ENCODE measurements at places on chromosomes 5 and 9.

GRCh38 chr9:129550199-129550839 lies 70.6 kb downstream of the C9orf50 start:
- DNase-seq: no peak

- no peak for DNase-seq
Measured at GRCh38 chr5:154243736-154244135, 53.2 kb downstream of the GALNT10 start.

GRCh38 chr5:158039441-158039840 lies 180.5 kb upstream of the CLINT1 start:
- no peak for DNase-seq

GRCh38 chr5:33513462-33514185 lies 72.9 kb downstream of the TARS1 start:
- DNase-seq: no peak

- DNase-seq: no peak
Measured at GRCh38 chr5:51651889-51652288, 268.6 kb downstream of the ISL1 start.

DNA sequence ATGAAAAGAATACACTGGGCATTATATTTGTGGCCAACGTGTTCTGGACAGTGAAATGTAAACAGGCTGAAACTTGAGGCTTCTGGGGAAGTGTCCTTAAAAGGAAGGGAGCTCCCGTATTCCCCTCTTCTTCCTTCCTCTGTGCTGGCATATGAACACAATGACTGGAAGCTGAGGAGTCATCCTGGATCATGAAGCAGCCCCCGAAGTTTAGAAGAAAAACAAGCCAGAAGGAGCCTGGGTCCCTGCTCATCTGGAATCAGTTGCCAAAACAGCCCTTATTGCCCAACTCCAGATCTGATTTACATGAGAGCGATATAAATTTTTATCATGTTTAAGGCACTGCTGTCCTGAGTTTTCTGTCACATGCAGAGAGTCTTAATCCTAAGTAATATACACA lies 65.4 kb upstream of the SLC1A1 start:
- no peak for DNase-seq

DNA sequence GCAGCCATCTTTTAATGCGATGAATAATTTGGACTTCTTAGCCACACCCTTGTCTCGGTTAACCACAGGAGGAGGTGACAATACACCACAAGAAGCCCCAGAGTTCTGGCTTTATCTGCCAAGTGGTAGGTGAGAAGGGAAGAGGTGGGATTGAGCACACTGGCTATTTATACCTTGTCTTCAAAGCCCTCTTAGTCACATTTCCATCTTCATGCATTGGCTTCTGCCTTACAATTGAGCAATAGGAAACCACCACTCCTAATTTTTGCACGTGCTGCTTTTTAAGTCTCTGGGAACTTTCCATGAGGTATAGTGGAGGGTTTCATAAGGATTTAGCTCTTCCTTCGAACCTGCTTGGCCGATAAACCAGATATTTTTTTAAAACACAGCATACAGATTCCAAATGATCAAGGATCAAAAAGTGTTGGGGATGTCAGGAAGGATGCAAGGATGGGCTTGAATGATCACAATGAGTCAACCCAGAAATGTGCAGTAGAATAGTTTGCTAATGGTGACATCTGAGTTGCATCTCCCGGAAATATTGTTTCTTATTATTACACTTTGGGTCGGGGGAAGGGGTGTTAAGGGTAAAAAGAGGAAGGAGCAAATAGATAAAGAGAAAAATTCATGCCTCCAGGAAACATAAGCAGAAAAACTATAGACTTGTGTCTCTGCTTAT lies 25.5 kb downstream of the PLAC8L1 start:
- DNase-seq: no peak

DNA sequence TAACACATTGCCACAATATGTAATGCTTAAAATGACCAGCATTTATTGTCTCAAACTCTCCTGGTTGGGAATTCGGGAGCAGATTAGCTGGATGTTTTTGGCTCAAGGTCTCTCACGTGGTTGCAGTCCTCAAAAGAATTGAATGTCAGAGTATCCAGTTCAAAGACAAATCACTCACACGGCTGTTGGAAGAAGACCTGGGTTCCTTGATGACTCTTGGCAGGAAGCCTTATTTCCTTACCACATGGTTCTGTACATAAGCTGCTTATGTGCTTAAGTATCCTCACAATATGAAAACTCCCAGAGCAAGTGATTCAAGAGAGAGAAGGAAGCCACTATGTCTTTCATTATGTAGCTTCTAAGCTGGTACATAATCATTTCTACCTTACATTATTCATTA lies 230.3 kb upstream of the PTPRD start:
- DNase-seq: no peak

GRCh38 chr5:107443897-107444296 lies 226.8 kb downstream of the EFNA5 start:
- DNase-seq: no peak

- DNase-seq: no peak
Measured at GRCh38 chr9:100445903-100446549, 19.1 kb downstream of the MSANTD3 start.

DNA sequence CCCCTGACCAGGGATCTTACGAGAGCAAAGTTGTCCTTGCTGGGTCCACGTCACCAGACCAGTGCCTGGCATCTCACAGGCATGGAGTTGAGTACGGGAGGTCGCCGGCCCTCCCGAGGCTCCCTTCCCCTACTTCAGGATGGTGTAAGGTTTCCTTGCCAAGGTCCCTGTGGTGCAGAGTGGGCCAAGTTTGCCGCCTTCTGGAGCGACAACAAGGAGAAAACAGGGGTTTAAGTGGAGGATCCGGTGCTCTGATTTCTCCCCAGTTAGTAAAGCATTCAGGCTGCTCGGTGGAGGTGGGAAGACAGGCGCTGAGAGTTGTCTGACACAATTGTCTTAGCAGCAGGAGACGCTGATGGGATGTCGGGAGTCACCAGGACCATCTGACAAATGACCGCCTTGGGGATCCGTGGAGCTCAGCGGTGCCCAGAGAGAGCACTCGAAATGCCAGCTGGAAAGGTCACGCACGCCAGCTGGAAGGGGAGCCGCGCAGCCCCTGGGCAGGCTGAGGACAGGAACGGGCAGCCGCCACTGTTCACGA lies 37.3 kb downstream of the ADAMTS2 start:
- DNase-seq: no peak

- no peak for DNase-seq
Measured at GRCh38 chr5:137341831-137342230, 157.3 kb downstream of the SPOCK1 start.

GRCh38 chr5:107812570-107813141 lies 141.9 kb upstream of the EFNA5 start:
- no peak for DNase-seq

DNA sequence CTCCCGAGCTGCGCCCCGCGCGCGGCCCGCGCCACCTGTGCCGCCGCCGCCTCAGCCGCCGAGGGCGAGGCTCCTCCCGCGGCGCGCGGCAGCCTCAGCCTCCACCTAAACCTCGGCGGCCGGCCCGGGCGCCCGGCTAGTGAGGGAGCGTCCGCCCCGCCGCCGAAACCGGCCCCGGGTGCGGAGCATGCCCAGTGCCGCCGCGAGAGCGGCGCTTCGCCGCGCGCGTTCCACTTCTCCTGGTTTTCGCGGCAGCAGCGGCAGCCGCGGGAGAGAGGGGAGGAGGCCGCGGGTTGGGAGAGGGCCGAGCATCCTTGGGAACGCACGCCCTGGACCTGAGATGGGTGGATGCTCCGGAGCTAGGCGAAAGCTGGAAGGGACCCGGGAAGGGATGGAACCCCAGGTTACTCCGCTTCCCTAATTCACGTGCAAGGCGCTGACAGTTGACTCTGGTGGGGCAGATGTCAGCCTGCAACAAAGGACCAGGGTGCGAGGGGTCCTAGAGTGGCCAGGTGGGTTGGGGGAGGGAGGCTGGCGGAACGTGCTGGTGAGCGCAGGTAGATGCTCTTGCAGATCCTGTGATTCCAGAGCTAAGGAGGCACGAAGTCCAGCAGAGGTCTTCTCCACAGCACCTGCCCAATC lies at the start of gene CTNND2:
Gene CTNND2, minus strand, starts transcription at position 182 of the 642 bp plus-strand sequence. CDS start 593 bp downstream, outside the sequence.
- peak; percentile 53 for DNase-seq

GRCh38 chr5:6732634-6733410 lies 19.6 kb downstream of the TENT4A start:
- DNase-seq: no peak

- DNase-seq: no peak
Measured at GRCh38 chr5:170563824-170564567, 60.2 kb downstream of the KCNIP1 start.

- DNase-seq: no peak
Measured at GRCh38 chr5:171477666-171478065, 58.2 kb downstream of the FGF18 start.

DNA sequence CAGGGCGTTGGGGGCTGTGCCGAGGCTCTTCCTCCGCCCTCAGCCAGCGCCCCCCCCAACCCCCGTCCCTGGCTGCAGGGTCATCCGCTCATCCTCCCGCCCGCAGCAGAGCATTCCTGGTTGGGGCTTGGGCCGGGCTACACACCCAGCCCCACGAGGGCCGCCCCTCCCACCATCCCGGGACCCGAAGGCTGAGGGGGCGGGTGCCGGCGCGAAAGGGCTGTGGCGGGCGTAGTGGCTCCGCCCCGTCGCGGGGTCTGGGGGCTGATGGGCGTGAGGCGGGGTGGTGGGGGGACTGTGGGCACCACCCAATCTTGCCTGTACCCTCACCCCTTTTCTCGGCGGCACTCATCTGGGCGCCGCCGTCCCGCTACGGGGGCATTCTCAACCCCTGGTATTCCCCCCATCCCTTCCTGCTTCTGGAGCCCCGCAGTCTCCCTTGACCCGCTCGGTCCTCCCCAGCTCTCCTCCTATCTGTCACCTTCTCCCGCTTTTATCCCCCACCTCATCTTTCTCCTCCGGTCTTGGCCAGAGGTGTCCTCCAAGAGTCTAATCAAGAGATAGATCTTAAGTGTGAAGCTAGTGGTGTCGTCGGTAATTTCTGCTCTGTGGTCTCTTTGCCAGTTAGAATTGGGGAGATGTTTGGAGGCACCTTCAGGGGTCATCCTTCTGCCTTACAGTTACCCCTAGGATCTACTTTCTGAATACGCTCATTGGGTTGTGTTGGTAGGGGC lies 1.6 kb downstream of the FER start:
- no peak for DNase-seq

DNA sequence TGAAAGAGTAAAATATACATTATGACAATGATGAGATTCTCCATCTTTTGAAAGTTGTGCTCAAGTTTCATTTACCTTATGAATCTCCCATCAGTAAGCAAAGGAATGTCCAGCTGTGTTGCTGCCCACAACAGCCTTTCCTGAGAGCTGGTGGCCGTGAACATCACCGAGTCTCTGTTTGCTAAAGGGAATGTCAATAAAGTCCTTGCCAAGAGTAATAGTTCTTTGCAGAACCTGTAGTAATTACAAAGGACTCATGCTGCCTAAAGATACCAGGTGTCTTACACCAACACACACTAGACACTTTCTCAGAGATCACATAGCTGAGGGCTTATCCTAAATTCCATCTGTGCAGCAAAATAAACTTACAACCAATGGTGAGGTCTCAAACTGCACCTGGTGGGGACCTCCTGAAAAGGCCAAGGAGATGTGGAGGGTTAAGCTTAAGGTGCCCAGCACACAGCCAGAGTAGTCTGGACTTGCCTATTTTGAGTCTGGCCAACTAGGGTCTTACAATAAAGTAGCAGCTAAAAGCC lies 111.1 kb upstream of the DAPK1 start:
- no peak for DNase-seq

DNA sequence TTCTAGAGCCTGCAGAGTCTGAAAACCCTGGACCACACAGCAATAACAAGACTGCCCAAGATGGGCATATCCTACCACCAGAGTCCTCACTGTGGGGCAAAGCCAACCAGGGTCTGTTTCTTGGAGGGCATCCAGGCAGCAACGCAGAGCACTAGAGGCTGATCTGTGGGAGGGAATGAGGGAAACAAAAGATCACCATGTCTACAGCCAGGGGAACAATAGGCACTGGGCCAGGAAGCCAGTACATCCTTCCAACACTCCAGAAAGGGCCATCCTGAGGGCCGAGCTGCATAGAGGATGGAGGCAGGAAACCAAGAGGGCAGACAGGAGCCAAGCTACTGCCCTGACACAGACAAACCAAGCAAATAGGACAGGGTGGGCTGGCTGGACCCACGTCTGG lies 416.1 kb upstream of the IRX4 start:
- no peak for DNase-seq

DNA sequence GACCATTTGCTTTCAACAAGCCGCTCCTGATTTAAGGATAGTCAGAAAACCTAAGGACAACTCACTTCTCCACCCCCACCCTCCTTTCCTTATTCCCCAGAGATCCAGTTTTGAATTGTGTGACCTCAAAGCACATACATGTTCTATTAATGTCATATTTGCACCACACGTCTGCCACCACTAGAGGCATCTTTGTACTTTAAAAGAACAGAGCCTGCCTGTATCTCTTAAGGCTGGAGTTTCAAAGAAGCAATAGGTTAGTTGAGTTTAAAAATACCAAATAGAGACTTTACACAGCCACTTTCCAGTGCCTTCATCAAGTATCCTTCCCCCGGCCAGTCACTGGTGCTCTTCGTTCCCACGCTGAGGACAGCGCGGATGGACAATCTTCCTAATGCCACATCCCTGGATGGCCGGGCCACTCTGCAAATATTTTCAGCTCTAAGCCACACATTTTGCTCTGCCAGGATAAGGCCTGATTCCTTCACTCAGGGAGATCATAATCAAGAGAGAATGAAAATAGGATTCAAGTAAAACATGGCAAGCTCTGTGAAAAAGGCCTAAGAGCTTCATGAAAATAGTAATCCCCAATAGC lies 146.3 kb downstream of the SNCAIP start:
- no peak for DNase-seq

- no peak for DNase-seq
Measured at GRCh38 chr5:94153736-94154450, 412.5 kb upstream of the POU5F2 start.

DNA sequence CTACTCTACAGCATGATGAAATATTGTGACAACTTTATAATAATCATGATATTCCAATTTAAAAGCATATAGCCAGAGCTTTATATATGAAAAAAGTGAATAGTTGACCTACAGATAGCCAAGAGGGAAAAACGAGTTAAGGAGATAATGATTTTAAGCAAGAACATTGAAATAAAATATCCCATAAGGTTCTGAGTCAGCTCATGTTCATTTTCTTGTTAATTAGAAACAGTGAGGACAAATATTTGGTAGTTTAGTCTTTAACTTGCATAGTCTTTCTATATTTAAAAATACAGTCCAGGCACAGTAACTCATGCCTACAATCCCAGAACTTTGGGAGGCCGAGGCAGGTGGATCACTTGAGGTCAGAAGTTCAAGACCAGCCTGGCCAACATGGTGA lies 55.8 kb upstream of the CDH6 start:
- DNase-seq: no peak

GRCh38 chr5:163163858-163164257 lies 273.5 kb upstream of the CCNG1 start:
- no peak for DNase-seq

DNA sequence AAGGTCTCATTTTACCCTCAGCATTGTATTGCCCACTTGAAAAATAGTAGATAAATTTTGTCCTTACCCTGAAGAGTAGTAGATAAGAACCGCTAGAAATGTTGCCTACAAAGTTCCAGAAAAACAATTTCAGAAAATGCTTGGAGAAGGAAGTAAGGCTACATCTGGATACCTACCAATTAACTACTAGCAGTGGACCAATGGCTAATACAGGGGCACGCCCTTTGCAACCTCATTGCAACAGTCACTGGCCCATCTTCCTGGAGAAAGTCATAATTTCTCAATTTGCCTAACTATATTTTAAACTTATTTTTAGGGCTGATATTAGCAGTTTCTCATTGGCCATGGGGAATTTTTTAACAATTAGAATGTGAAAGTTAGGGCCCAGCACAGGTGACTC lies 326.7 kb upstream of the RFX3 start:
- DNase-seq: no peak

GRCh38 chr9:84239343-84239742 lies 101.2 kb downstream of the SLC28A3 start:
- no peak for DNase-seq

Data from NCI-H187 (cell line).